ENCODE measurements at places on chromosomes 11 and 22.

DNA sequence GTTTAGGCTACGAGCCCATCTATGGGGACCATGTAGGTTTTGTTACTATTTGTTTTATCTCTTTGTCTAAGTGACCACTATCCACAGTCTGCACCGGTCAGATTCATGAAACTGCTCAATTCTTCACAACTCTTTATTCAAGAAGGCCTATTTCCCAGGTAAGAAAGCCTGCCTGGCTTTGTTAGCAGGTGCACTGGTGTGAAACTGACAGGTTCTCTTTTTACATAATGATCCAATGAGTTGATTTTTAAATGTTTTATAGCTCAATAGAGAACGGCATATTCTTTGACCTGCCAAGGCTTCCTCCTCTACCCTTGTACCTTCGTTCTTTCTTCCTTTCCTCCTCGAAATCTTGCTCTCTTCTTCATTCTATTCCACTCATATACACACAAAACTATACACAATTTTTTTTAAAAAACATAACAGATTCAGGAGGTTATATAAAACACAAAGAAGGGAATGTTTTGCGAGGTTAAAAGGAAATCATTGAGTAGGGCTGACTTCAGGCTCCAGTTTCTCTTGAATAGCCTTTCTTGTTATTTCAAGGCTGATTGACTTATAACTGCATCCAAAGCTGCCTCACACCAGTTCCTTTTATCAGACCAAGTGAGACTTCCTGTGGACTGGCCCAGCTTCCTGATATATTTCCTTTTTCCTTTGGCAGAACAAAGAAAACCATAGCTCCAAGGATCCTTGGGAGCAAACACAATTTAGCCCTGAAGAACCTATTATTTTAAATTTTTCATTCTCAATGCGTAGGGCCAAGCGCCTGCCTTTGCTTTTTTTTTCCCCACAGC lies 11.4 kb downstream of the FLI1 start:
- no peak for DNase-seq

DNA sequence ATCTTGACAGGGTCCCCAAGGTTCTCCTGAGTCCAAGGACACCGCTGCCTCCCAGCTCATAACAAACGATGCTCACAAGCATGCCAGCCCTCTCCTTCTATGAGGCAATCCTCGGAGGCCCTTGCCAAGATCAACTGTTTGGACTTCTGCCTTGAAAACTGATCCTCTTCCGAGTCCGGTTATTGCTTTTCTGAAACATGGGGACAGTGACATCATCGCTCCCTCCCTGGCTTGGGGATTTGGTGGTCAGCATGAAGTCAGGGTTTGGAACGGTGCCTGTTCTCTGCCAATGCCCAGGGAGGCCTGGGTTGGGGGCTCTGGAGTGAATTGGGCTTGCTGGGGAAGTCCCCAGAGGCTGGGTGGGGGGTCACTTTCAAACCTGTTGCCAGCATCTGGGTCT lies 149.3 kb downstream of the FBXO7 start:
- no peak for DNase-seq

- DNase-seq = no peak
Observed at GRCh38 chr11:65242389-65242788, 19.4 kb upstream of the POLA2 start.

DNA sequence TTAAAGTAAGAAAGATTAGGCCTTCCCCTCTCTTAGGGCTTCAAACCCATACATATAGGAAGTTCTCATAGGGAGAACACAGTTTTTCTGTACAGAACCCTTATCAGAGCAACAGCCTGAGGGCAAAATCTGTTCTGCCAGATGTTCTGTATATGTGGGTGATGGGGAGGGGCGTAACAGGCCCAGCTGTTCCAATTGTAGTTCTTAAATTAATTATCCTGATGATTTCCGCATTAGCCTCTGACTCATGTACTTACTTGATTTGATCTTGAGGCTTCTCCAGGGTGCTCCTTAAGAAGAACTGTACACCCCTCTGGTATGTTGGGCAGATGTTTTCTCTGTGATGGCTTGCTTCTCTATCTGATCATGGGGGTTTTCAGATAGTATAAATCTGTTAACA lies 123.1 kb upstream of the C11orf87 start:
- no peak for DNase-seq

DNA sequence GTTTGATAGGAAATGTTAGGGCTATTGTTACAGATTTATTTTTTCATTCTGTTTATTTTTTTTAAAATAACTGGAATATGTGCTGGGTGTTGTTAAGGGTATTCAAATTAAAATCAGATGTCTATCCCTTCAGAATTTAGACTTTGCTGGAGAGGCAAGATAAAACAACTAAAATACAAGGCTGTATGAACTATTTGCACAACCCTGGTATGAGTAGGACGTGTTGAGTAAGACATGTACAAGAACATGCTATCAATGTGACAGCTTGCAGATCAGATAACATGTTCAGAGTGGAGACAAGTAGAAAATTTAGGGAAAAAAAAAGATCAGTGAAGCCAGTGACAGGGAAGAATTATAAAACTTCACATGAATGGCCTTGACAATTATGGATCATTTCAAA lies 853.5 kb downstream of the METTL15 start:
- no peak for DNase-seq

GRCh38 chr11:57134284-57134683 lies 47.5 kb upstream of the LRRC55 start:
- DNase-seq = no peak

GRCh38 chr11:134317103-134317502 lies 14.7 kb upstream of the GLB1L2 start:
- no peak for DNase-seq

- no peak for DNase-seq
Observed at GRCh38 chr22:49021926-49022815, 805.5 kb downstream of the BRD1 start.

DNA sequence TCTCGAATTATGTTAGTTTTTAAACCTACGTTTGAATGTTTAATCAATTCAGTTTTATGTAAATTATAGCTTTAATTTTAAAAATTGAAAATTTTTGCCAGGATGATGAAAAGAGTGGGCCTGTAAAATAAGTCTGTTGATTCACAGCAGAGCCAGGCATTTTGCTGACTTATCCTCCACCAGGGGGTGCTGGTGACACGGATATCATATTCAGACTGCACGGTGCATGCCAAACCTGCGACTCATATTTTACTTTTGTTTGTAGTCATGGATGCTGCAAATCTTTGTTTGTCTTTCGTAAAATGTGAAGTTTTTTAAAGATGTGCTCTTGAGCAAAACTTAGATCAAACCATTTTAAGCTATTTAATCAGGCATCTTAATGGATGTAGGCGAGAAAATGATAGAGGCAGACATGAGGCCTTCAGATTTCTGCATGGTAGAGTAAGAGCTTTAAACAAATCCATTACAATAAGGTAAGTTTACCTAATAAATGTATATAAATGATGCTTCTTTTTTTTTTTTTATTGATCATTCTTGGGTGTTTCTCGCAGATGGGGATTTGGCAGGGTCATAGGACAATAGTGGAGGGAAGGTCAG lies 3.6 kb upstream of the OR8B3 start:
- DNase-seq = peak; percentile 36

- DNase-seq = no peak
Observed at GRCh38 chr11:117303101-117303500, 12.0 kb downstream of the BACE1-AS start.

- no peak for DNase-seq
Observed at GRCh38 chr11:61340979-61341378, 8.0 kb downstream of the TKFC start.

- no peak for DNase-seq
Observed at GRCh38 chr11:19906126-19906525, 193.5 kb downstream of the NAV2 start.

DNA sequence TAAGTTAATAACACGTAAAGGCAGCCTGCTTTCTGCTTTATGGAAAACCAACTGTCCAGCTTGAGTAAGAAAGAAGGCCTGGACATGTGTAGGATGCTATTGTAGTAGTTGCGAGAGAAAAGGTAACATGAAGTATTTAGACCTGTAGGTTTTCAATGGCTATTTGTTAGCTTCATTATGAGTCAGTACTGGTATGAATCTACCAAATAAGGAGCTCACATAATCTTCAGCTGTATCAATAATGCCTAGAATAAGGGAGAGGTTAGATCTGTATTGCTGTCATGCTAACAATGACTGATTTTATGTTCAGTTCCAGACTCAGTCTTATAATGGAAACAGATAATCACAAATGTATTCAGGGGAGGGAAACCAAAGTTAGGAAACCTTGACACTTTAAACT lies 550.3 kb downstream of the CNTN5 start:
- no peak for DNase-seq

GRCh38 chr11:2868506-2869133 lies 17.0 kb downstream of the CDKN1C start:
- DNase-seq = no peak

DNA sequence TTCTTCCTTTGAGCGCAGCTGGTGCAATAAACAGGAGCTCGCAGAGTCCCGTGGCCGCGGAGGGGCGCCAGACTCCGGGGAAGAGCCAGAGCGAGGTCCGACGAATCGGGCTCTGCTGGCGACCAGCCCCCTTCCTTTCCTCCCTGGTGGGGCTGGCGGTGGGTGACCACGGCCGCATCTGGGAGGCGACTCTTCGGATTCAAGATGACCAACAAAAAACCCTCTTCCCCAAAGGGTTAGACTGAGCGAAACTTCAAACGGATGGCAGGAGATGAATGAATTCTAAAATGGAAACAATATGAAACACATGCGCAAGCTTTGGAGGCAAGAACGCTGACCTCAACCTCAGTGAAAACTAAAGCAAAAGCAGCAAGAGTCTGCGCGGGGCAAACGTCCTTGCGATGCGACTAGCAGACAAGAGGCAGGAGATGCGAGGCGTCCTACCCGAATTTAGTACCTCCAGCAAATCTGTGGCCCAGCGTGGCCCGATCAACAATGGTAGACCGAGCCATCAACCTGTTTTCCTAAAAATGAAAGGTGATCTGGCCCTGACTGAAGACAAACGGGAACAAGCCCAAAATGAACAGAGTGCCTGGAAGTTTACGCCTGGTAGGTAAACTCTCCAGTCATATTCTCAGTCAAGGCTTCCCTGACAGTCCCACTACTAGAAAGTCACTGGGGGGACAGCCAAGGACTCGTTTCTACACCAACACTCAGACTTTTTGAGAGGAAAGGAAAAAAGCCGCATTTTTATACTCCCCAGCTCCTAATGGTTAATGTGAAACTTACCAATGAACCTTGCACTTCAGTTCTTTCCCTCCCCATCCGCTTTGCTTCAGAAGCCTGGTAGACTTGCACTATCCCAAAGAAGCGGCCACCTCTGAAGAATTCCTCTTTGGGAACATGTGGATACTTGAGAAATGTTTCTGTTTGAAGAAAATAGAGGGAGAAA lies 11.6 kb downstream of the MMP3 start:
- no peak for DNase-seq

GRCh38 chr22:25091458-25091857 lies 108.2 kb upstream of the CRYBB3 start:
- DNase-seq = no peak

GRCh38 chr22:48313175-48313830 lies 1514.4 kb downstream of the BRD1 start:
- no peak for DNase-seq

DNA sequence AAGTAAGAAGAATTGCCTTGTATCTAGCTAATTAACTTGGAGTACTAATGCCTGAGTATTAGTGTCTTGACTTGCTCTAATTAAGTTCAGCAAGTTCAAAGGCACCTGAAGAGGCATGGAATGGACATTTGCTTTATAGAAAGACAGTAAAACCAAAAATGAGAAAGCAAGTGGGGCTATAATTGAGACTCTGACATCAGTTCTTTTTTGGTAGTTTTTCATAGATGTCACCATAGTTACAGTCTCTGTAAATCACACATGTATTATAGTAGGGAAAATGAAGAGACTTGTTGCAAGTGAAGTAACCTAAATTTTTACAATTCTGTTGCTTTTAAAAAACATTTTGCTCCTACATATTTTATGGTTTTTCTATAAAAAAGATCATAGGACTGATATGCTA lies 178.0 kb downstream of the HIPK3 start:
- no peak for DNase-seq

GRCh38 chr11:57406337-57406904 lies 16.0 kb upstream of the PRG2 start:
- DNase-seq = no peak

GRCh38 chr11:20656901-20657300 lies 12.5 kb upstream of the NELL1 start:
- no peak for DNase-seq

GRCh38 chr11:67486481-67487195 lies 3.8 kb downstream of the AIP start:
- no peak for DNase-seq

- no peak for DNase-seq
Observed at GRCh38 chr11:46285594-46286033, 8.2 kb downstream of the CREB3L1 start.

GRCh38 chr11:6727971-6728760 lies 43.6 kb downstream of the OR2AG2 start:
- no peak for DNase-seq

GRCh38 chr22:44219101-44219870 lies 38.6 kb downstream of the PARVG start:
- DNase-seq = no peak

DNA sequence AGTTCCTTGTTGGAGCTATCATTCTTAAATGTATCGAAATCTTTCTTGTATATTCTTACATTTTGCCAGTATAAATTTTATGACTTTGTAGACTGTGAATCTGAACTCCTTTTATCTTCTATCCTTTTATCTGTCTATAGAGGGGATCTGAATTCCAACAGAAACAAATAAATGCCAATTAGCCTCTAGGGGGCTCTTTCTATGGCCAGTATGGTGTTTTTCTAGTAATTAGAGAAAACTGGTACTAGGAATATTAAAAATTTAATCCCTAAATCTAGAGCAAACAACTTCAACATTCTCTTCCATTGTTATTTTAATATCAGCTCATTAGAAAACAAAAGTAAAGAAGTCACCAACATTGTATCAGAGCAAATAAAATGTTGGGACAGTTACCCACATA lies 21.5 kb upstream of the CAT start:
- no peak for DNase-seq

DNA sequence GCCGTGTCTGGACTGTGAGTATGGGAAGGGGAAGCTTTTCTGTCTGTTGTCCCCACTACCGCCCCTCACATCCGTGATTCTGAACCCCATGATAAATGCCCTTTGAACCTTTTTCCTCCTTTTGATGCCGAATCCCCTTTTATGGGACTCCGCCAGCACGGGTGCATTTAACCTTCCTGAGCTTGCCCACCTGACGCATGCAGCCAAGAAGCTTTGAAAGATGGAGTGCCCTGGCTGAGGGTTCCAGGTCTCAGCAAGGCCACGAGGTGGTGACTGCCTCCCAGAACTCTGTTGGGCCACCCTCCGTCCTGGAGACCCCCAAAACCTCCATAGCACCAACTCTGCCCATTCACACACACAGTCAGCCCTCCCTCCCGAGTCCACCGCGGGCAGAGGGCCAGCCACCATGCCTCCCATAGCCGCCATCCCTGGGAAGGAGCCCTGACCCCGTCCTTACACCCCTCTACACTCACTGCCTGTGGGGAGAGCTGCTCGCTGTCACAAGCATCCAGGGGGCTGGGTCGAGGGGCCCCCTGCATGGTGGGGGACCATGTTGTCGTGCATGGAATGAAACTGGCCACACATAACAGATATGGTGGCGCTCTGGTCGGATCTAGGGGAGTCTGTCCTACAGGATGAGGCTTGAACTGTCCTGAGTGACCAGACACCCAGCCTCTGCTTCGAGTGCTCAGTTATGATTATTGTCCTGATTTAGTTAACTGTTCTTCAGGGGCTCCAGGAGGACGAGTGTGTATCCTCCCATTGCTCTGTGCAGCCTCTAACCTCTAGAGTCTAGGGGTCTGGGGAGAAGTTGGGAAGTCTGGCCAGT lies 822 bp upstream of the COMT start:
- DNase-seq = no peak

Data from CD4-positive, alpha-beta T cell treated with Interleukin-2 at 100 ng/mL for 4 hours (primary cell).